ENCODE measurements at places on chromosomes 2 and 18.

DNA sequence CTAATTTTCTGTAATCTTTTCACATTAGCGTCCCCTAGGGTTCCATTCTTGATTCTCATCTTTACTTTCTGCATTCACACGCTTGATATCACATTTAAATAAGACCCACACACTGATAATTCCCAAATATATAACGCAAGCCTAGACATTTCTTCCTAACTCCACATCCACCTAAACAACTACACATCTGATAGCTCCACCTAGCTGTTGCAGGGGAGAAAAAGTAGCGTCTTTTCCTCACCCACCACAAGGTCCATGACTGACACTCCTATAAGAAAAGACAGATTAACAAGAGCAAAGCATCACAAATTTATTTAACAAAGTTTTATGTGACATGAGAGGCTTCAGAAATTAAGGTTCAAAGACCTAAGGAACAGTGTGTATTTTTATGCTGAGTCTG is 862.2 kb upstream of the DDX18 start:
- no peak for DNase-seq

GRCh38 chr2:90207454-90208058 is 1516.1 kb downstream of the RPIA start:
- no peak for DNase-seq

- DNase-seq, result no peak
These were observed 79.8 kb upstream of the NOSTRIN start for GRCh38 chr2:168722592-168722991.

DNA sequence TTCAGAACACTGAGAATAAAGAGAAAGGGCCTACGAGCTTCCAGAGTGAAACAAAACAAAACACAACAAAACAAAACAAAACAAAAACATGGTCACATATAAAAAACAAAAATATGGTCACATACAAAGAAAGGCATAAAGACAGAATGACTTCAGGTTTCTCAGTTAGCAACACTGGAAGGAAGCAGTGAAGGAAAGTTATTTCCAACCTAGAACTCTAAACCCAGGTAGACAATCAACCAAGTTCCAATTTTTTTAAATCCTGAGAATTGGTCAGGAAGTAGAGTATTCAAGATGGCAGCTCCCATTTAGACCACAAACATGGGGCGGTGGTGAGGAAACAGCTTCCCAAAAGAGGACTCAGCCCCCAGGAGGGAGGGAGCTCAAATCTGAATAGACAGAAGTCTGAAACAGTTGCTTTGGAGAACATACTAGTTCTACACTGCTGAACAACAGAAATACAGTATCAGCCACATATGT is 9.1 kb downstream of the DRC1 start:
- no peak for DNase-seq

GRCh38 chr2:98604547-98604946 is 3.8 kb downstream of the COA5 start:
- DNase-seq, result no peak

GRCh38 chr2:150030436-150031190 is 443.0 kb upstream of the MMADHC start:
- DNase-seq, result no peak

GRCh38 chr18:6505498-6505875 is 90.8 kb upstream of the L3MBTL4 start:
- DNase-seq, result no peak

DNA sequence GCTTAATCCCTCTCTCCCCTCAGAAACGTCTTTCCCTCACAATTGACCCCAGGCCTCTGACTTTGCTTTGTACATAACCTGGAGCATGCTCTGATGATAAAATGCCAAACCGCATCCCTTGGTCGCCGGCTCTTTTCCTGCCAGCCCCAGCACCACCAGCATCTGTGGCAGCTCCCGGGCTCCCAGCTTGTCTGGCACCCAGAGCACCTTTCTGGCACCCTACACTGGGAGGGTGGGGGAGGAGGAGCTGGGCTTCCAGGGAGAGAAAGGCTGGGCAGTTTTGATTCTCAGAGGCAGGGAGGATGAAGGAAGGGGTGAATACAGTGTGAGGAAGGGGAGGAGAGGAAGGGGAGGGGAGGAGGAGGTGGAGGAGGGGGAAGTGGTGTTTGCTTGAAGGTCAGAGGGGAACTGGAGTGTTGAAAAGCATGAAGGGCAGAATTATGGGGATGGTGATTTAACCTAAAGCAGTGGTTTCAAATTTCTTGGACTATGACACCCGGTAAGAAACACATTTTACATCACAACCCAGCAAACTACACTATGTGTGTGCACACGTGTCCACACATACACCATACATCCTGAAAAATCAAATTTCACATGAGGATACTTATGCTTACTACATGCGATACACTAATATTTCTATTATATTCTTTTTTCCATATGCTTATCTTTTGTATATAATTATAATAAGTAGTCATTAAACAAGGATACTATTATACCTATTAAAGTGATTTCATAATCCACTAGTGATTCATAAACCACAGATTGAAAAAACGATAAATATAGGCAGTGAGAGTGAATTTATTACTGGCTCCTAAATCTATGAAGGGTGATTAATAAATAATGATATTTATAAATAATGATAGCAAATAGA is 30.0 kb upstream of the IGFBP2 start:
- DNase-seq, result no peak

DNA sequence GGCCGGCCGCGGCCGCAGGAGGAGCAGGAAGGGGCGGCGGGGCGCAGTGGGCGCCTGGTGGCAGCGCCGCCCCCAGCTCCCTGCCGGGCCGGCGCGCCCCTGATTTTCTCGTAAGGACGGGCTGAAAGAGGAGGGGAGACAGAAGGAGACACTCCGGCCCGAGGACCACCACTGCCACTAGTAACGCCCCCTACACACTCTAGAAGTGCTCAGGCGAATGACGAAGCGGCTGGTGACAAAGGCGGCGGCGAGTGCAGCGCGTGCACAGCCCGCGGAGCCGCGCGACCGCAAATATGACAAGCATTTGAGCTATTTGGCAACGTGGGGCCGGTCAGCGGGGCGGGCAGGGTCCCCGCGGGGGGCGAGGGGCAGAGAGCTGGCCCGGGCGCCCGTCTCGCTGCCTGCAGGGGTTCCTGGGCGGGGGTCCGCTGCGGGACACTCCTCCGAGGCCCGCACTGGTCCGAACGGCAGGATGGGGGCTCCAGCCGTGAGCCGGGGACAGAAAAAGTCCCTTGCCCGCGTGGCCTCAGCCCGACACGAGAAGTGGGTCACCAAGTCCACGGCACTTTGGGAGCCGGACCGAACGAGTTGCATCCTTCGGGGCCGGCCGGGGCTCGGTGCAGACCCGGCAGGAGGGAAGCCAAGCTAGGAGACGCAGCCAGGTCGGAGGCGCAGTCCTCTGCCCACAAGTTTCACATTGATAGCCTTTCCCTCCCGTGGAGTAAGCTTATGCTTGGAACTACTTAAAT is 524 bp upstream of the SERTAD2 start:
- DNase-seq, result peak; percentile 46

- no peak for DNase-seq
These were observed 35.4 kb upstream of the CCDC93 start for GRCh38 chr2:118049140-118049815.

DNA sequence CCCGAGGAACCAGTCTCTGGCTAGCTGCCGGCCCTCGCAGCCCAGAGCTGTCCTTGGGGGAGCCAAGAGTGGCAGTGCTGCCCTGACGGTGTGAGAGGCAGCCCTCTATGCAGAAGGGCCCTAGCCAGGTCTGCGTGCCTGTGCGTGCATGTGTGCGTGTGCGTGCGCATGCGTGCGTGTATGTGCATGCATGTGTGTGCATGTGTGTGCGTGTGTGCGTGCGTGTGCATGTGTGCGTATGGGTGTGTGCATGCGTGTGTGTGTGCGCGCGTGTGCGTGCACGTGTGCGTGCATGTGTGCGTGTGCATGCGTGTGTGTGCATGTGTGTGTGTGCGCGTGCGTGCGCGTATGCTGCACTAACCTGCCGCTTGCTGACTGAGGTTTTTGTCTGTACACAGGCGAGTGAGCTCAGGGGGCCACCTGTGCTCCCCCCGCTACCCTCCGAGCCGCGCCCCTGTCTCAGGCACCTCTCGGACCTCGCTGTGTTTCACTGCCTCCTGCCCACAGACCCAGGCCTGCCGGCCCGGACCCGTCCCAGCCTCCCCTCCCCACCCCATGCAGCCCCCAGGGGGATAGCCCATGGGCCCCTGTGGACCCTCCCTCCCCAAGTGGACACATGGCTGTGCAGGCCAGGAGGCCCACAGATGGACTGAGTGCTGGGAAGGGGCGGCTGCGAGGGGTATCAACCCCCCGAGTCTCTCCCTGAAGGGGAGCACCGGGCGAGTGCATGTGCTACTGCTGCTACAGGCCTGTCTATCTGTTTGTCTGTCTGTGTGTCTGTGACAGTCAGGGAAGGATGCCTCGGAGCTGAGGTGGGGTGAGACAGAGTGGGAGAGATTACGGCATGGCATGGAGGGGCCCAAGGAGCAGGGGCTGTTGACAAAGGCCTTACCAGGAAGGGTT is 31.3 kb downstream of the SPEG start:
- no peak for DNase-seq

DNA sequence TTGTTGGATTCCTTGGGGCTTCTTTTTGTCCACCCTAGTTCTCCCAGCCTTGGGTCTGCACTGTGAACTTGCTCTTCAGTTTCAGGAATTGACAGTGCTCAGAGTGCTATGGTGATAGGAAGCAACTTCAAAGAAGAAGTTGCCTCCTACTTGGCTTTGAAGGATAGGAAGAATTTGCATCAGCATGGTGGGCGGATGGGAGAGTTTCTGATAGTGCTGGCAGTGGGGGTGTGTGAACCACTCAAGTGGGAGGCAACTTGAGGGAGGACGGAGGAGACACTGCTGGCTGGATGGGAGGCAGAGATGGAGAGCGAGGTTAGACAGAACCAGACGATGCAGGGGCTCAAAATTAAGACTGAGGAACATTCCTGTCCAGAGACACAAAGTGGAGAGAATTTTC is 164.4 kb upstream of the SKOR2 start:
- no peak for DNase-seq

DNA sequence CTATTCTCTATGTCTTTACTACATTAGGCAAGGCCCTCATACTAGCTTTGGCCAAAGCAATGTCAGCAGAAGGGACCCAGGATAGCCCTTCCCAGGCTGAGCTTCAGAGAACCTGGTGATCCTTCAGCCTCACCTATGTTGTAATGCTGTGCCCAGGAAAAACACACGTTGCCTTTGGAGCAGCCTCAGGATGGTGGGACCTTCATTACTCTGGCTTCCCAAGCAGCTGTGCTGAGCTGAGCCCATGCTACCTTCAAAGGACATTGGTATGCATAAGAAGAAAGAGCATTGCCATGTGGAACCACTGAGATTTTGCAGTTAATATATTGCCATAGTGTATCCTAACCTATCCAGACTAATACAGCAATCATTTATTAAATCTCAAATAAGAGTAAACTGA is 756.4 kb upstream of the ID2 start:
- DNase-seq, result no peak

DNA sequence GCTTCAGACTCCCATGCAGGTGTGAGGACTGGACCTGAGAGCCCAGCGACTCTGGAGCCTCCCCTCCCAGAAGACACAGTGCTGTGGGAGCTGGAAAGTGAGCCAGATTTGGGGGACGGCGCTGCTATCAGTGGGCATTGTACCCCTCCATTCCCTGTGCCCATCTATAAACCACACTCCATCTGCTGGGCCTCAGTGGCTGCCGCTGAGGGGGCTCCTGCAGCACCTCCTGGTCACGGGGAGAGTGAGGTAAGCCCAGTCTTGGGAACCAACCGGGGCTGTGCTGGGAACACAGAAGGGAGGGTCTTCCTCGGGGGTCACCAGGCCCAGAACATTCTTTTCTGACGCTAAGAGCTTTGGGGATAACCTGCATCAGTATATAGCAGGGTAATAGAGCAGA is 9.5 kb downstream of the PSD4 start:
- DNase-seq, result no peak

DNA sequence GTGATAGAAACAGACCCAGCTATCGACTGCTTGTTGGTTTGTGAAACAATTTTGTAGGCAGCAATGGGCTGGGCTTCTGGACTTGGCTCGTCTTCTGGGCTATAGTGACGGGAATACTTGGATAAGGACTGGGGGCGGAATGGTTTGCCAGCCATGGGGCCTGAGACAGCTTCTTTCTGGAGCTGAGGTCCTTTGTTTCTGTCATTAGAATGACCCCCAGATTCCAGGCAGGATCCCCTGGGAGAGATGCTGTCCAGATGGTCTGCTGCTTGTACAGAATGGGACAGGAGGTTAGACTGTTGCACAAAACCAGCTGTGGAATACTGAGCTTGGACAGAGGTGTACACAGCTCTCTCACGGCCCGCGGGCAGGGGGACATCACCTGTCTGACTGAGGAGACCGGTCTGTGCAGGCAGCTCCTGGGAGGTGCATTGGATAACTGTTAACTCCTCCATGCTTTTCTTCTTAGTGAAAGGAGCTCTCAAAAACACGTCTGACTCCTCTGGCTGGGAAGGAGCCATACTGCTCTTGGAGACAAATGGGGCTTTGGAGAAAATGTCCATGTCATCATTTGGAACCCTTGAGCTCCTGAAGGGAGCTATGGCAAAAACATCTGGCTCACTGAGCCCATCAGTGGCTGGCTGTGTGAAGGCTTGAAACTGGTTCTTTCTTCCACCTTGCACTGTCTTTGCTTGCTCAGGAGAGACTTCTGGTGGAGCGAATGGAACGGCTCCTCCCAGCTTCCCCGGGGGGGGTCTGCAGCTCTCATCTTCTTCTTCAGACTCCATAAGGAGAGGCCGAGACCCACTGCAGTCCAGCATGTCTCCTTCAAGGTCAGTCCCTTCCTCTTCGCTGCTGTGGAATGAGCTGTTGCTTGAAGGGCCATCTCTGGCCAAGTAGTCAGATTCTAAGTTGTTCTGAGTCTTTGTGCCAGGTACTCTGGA is 28.6 kb upstream of the NFU1 start:
- no peak for DNase-seq

- no peak for DNase-seq
These were observed 108.6 kb downstream of the C1D start for GRCh38 chr2:67954093-67954748.

DNA sequence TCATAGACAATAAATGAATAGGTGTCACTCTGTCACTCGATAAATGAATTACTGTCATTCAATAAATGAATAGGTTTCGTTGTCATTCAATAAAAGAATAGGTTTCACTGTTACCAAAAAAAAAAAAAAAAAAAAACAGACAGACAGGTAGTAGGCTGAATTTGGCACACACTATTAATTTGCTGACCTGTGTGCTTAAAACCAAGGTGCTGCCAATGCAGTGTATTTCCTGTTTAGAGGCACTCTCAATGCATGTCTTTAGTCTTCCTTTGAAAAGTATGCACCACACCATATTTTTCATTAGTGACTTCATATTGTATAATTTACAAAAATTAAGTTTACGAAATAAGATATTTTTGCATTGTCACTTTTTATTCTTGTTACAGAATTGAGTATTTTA is 16.2 kb downstream of the ANKRD62 start:
- no peak for DNase-seq

DNA sequence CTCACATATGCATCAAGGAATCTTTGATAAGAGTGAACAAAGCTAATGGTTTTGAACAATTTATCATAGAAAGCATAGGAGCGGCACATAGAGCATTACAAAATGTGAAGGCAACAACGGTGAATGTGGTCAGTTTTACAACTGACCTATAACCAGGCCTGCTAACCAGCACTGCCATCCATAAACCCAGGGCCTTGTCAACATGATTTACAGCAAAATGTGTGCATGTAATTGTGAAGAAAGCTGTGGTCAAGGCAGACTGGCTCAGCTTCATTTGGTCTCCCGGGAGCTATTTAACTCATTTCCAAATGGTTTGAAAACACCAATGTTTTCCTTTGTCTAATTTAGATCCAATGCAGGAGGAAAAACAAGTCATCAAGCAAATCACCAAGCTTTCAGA is 119.8 kb downstream of the DHRS9 start:
- no peak for DNase-seq

Measured in midbrain (tissue), 1 donor.